ENCODE measurements at places on chromosomes 16 and 17. TPM values are rescaled to one million over a fixed set of nuclear protein-coding genes. Genes with fewer than 3 reads are reported as not detected.

The BEAN1 gene
- total RNA-seq, result not detected

The KARS1 gene
- 167 TPM for total RNA-seq

The SLC52A1 gene
- not detected for total RNA-seq

The SLFN13 gene
- 15.1 TPM for total RNA-seq

The TMC5 gene
- total RNA-seq, result 0.10 TPM

The KCNH4 gene
- under 0.01 TPM for total RNA-seq

The KIF2B gene
- total RNA-seq, result not detected

The RAB34 gene
- total RNA-seq, result 27.0 TPM

The KRTAP3-1 gene
- not detected for total RNA-seq

The DUS1L gene
- 73.6 TPM for total RNA-seq

The CDIP1 gene
- 8.0 TPM for total RNA-seq

The NGFR gene
- total RNA-seq, result 0.21 TPM

The GNGT2 gene
- total RNA-seq, result 3.3 TPM

The MLLT6 gene
- total RNA-seq, result 95.9 TPM

The PIPOX gene
- 2.9 TPM for total RNA-seq

All from mononuclear cell (primary cell).